ENCODE measurements at places on chromosomes 5 and 9. TPM values are rescaled to one million over a fixed set of nuclear protein-coding genes. Genes with fewer than 3 reads are reported as not detected.

Gene WDR31
- total RNA-seq, result 1.3 TPM

Gene IFNK
- total RNA-seq, result not detected

Gene IL5
- not detected for total RNA-seq

Gene HEMGN
- not detected for total RNA-seq

Gene NAIP
- total RNA-seq, result 32.5 TPM

Gene PCDHGB7
- total RNA-seq, result 38.6 TPM

Gene SOHLH1
- total RNA-seq, result not detected

Gene STKLD1
- 2.6 TPM for total RNA-seq

Gene LCN15
- total RNA-seq, result 1.9 TPM

Gene SHISAL2B
- not detected for total RNA-seq

Gene SEMA5A
- total RNA-seq, result 0.51 TPM

Gene TNC
- total RNA-seq, result 34.5 TPM

Gene LRRTM2
- total RNA-seq, result 28.9 TPM

Gene CCL27
- 1.7 TPM for total RNA-seq

Gene LCN9
- total RNA-seq, result not detected

Gene GABRA6
- total RNA-seq, result not detected

Gene PCDHA4
- 29.7 TPM for total RNA-seq

Gene MOB3B
- total RNA-seq, result 1.8 TPM

Gene C8G
- total RNA-seq, result 14.5 TPM

Gene CCDC180
- total RNA-seq, result 13.1 TPM

Gene ELAVL2
- 384 TPM for total RNA-seq

Gene SLC27A6
- not detected for total RNA-seq

Gene POLE3
- 22.3 TPM for total RNA-seq

All from glutamatergic neuron (in vitro differentiated cells).